ENCODE measurements at places on chromosomes 6 and 20.

GRCh38 chr20:63706852-63707557 is 771 bp downstream of the ARFRP1 start:
- peak; percentile 40 for DNase-seq

- no peak for DNase-seq
Measured at GRCh38 chr20:18847226-18847755, 33.7 kb downstream of the SCP2D1 start.

GRCh38 chr20:40869218-40870147 is 159.1 kb upstream of the TOP1 start:
- DNase-seq = no peak

DNA sequence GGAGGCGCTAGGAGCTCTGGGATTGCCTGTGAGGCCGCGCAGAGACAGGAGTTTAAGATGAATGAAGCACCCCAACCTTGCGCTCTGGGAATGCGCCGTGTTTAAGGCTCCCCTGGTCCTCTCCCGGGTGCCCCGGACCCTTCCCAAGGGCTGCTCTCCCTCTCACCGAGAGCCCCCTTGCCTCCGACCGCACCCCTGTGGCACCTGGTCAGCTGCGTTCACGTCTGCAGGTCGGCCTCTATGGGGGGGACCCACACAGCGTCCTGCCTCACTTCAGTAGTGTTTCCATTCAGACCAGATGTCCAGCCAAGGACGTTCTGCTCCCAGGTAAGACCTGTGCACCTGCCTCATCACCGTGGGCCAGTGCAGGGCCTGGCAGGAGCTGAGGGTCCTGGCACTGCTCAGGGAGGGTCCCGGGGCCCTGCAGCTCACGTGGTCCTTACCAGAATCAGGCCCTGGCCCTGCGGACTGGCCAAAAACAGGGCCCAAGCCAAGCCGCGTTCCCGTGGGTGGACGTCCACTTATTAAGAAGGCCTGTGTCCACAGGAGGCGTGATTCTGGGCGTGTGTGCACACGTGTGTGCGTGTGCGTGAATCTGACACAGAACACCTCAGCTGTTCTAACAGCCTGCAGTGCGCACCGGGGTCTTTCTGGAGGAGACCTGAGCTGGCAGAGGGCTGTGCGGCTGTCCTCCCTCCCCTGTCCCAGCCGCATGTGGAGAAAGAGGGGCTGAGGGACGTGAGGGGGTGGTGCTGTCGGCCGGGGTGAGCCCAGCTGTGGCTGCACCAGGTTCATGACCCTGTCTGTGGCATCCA is 79.9 kb upstream of the BHLHE23 start:
- DNase-seq = no peak

DNA sequence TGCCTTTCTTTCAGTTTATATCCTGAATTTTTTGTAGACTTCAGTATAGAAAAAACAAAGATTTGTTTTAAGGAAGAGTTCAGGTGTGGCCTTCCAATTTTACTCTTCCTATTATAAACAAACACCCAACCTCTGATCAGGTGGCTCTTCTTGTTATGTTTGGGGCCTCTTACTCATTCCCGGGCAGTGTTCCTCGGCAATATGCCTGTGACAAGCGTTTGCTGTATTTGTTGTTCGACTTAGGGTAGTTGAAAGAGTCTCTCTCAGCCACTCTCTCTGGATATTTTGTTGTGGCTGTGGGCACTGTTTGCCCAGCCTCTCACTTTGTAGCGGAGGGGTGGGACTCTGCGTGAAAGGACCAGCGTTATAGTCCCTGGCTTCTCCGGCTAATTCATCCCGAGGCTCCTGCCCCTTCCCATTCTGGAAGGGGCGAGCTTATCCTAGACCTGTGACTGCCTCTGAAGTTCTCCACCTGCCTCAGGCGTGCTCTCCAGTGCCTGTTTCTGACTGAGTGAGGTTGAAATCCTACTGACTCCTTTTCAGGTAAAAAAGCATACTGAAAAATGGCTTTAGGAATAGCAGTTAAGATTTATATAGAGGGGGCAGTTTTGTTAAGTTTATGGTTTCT is 97.4 kb downstream of the PLCB4 start:
- no peak for DNase-seq

- no peak for DNase-seq
Measured at GRCh38 chr6:130779658-130780033, 47.6 kb upstream of the SMLR1 start.

DNA sequence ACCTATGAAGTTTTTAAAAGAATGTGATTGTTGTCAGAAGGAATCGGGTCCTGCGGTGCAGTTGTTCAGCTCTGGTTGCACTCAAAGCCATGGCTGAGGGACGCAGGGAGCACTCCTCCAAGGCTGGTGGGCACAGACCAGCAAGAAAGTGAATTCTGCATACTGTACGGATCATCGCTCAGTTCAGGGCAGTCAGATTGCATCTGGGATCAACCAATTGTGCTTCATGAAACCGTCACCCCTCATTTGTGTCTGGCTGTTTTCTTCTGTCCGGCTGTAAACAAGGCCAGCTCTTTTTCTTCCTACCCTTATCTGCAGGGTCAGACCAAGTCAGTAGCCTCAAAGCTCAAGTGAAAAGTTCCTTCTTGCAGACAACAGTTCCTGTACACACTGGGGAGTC is 478.3 kb downstream of the TFAP2A start:
- DNase-seq = no peak

- DNase-seq = no peak
Measured at GRCh38 chr6:159100395-159101182, 55.8 kb upstream of the TAGAP start.
